ENCODE measurements at places on chromosomes 6 and 20.

DNA sequence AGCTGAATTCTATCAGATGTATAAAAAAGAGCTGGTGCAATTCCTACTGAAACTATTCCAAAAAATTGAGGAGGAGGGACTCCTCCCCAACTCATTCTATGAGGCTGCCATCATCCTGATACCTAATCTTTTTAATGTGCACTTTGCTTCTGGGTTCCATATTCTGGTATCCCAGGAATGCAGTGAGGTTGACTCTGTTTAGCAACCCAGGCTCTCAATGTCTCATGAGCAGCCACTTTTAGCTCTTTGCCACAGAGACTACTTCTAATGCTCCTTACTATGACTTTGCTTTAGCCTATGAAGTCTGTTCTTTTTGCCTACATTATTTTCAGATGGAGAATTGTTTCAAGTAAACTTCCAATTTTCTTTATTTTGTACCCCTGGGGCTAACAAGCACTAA, 185.5 kb upstream of the NRSN1 start:
- DNase-seq, result no peak

DNA sequence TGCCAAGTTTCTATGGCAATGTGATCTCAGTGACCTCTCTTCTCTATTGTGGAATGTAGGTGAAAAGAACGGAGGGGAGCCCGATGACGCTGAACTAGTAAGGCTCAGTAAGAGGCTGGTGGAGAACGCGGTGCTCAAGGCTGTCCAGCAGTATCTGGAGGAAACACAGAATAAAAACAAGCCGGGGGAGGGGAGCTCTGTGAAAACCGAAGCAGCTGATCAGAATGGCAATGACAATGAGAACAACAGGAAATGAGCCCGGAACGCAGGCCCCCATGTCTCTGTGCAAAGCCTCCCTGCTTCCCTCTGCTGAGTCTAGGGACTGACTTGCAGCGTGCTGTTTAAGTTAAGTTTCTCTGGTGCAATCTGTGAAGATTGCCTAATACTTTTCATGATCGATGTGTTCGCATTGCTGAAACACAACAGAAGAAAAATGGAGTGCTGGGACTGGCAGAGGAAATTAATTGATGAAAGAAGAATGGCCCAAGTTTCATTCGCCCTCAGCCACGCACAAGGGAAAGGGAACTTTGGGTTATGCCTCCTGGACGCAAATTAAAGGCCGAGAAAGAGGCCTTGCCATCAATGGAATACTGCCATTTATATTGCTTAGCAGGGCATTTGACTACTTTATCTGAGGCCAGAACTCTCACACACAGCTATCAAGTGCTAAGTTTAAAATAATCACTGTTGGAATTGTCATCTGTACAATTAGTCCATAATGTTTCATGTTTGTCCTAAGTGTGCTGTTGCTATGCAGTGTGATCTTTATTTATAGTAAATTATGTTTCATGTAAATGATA, 146.4 kb downstream of the AKAP7 start:
- DNase-seq, result peak; percentile 61

GRCh38 chr20:4150070-4150441, 134.7 kb upstream of the RNF24 start:
- DNase-seq, result no peak

DNA sequence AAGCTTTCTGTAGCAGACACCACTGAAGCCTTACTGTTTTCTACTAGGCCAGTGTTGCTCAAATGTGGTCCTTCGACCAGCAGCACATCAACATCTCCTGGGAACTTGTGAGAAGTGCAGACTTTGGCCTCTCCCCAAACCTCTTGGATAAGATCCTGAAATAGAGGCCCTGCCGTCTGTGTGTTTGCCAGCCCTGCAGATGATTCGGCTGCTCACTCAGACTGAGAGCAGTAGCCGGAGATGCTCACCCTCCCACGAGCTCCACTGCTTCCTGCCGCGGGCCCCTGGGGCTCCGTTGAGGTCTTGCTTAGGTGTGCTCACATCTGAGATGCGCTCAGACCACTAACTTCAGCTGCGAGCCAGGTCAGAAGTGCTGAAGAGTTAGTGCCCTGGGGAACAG, 129.5 kb upstream of the SSTR4 start:
- DNase-seq, result no peak

GRCh38 chr6:70673601-70674000, 5.9 kb downstream of the SMAP1 start:
- no peak for DNase-seq

DNA sequence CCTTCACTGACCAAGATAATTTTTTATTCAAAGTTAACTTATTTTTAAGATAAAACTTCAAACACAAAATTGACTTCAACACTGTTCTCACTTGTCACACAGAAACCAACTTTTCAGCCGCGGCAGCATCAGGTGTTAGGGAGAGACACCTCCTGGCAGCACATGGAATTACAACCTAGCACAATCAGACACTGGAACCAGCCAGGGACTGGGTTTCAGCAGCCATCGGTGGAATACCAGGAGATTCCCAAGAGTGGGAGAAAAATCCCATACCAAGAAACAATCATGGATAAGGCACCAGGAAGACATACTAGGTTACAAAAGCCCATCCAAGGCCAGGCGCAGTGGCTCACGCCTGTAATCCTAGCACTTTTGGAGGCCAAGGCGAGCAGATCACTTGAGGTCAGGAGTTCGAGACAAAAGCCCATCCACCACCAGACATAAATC, 70.0 kb downstream of the SNX5 start:
- DNase-seq, result peak; percentile 75

DNA sequence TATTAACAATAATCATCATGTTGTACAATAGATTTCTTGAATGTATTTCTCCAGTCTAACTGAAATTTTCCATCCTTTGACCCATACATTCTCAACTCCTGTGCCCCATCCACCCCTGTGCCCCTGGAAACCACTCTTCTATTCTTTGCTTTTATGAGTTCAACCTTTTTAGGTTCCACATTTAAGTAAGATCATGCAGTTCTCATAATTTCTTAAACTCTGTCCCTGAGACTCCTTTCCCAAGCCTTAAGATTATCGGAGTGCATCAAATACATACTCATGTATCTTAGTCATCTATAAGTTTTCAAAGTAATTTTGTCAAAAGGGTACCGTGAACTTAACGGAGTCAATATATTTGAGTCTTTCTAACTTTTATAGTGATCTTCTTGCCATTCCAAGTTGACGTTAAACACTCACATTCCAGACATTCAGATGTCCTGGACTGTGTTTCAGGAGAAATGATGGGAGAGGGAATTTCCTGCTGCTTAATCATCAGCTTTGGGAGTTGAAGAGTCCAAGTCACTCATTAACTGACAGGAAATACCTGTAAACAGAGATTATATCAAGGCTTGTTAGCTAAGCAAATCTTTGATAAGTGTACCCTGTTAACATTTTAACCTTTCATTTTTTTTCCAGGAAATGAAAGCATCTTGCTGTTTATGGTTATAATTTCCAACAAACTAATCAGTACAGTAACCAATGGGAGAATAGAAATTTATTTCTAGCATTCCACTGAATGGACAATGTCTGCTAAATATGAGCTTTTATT, 73.3 kb downstream of the ADGRG6 start:
- DNase-seq, result no peak

DNA sequence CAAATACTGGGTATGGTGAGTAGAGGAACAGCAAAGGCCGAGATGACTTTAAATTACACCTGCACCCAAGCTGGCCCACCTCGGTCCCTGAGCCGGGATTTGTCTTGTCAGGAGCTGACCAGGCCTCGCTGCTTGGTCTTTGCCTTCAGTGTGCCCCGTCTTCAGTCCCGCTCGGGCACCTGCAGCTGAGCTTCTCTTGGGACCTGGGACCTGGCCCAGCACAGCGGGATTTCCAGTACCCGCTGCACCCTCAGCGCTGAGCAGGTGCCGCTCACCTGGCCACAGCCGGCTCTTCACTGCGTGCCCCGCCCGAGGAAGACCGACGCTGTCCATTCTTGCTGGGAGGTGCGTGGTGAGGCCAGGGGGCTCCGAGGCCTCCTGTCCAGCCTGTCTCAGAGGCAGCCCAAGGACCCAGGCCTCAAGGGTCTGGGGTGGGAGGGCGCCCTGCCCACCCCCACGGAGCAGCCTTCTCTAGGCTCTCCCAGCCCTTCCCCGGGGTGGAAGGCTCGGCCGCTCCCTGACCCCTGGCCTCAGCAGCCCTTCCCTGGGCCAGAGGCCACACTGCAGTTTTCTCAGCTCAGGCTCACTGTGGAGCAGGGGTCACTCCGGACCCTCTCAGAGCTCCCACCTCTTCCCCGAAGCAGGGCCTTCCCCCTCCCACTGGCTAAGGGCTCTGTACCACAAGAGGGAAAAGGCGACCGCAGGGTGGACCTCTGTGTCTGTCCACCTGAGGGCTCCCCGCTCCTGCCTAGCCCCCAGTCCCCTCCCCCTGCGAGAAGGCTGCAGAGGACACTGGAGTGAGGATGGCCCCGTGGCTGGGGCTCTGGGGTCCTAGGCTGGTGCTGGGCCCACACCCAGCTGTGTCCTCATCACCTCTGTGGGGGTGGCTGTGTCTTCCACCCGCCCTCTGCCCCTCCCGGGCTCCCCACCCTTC, 119.3 kb downstream of the RNASET2 start:
- DNase-seq, result no peak

GRCh38 chr20:48770700-48771442, 56.9 kb downstream of the PREX1 start:
- DNase-seq, result no peak

DNA sequence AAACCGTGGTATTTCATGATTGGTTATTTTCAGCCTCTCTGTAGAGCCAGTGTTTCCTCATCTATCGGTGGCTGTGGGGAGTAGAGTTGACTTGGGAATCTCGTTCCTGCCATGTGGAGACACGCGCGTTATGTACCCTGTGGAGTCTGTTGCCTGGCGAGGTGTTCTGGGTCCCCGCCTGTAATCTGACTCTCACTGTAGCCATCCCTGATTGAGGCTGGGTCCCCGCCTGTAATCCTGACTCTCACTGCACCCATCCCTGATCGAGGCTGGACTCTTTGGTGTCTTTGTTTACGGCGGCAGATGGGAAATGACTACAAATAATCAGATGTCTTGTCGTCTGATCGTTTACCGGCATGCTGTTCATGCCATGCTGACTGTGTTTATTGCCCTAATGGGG, 153.9 kb downstream of the DTNBP1 start:
- DNase-seq, result no peak

DNA sequence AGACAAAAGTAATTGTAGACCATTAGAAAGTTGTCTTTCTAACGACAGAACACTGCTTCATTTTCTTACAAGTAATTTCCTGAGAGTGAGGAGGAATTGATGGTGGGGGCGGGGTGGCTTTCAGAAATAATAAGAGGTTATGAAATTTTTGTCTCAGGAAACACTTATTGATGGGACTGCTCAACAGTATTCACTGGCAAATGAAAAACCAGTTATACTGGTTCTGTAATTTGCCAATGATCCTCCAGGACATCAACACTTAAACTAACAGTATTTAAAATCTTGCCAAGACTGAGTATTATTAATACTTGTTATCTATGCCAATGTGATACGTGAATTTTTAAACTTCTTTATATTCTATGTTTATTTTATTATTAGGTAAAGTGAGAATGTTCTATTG, 41.8 kb upstream of the FUT9 start:
- no peak for DNase-seq

DNA sequence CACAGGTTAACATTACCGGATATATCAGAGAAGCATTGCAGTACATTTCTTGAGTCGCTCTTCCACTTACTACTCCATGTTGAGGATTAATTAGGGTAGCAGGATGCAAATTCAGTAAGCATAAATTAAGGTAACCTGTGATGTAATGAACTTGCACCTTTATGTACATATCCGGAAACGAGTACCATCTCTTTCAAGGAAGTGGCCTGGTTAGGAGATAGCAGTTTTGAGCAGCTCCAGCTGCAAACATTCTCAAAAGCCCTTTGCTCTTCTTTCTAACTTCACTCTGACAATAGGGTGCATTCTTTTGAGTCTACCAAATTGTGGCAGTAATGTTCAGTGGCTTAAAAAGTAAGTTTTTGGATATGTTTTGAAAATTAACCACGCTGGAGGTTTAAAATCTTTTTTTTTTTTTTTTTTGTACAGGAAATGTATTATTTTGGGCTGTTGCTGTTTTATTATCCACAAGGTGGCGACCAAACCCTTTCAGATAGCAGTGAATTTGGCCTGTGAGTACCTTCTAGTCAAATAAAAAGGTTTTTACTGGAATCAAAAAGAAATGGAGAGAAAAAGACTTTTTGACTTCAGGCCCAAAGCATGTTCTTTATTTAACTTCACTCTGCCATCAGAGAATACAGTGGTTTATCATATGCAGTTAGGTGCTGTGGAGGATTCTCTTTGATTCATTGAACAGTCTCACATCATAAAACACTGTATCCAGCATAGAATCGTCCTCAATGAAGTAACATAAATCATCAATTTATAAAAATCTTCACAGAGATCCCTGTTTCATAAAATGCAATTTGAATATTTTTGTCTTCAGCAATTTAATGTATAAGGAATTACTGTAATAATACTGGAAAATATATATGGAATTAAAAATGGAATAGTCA, 8.9 kb downstream of the FAM217B start:
- no peak for DNase-seq
